ENCODE measurements at places on chromosomes 3 and 15.

- DNase-seq = no peak
These were observed 141.7 kb downstream of the LRRK1 start for GRCh38 chr15:101060576-101061551.

GRCh38 chr15:88257311-88258092, 963 bp upstream of the NTRK3 start:
- DNase-seq = no peak

GRCh38 chr3:194046995-194047645, 88.8 kb upstream of the HES1 start:
- DNase-seq = no peak

DNA sequence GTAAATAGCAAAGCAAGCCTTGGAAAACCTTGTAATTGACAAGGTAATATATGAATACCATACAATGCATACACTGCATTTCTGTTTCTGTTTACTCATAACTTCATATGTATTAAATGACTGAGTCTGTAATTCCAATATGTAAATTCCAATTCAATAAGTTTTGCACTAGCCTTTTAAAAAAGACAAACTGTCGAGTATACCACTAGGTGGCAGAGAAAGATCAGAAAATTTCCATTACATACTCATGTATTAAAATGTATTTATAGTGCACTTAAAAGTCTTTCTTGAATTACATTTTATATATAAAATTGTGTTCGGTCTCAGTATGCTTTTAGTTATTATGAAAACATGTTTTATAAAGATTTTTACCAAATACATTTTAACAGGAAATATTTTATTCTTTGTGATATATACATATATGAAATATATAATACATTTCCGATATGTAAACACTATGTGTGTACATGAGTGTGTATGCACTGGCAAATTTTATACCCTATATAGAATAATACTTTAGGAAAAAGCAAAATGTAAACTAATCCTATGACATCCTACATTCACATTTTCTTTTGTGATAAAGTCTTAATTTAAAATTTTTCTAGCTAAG, 216.8 kb downstream of the VGLL3 start:
- no peak for DNase-seq

DNA sequence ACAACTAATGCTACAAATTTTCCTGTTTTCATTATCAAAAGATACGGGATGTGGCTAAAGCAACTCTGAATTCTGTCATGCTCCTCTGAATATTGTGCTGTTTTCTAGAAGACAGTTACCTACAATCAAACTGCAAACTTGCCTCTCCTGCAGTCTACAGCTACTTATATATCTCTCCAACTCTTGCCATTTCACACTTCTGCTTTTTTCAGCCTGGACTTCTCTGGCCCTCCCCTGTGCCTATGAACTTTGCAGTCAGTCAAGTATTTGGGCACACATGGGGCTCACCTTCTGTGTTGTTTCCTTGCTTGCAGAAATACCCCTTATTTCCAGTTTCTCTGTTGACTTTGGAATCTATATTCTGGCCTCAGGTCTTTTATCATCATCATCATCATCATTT, 575.6 kb downstream of the GRM7 start:
- DNase-seq = no peak

Measured in GM12864 (cell line).